Transverse colon (tissue), 4 donors: ENCODE measurements at places on chromosomes 3 and 15. TPM values are rescaled to one million over a fixed set of nuclear protein-coding genes. Genes with fewer than 3 reads are reported as not detected.

DNA sequence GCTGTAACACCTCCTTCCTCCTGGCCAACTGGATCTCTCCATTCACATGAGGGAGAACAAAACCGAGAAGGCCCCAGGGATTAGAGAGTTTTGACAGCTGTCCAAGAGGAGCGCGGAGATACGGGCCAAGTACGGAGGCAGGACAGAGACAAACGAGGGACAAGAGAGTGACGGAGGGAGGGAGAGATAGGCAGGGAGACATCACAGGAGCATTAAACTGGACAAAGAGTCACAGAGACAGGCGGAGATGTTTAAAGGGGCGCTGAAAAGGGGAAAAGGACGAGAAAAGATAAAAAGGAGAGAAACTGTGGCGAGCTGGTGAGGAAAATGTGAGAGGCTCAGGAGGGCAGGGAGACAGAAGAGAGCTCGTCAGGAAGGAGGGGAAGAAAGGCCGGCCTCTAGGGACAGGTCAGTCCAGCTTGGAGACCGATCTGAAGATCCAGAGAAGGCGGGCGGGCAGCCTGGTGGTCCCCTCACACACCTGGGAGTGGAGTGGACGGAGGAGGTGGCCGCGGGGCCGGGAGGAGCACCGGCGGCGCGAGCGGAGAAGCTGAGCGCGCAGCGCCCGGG, 40.5 kb upstream of the ROPN1 start:
- peak; percentile 36 for DNase-seq

DNA sequence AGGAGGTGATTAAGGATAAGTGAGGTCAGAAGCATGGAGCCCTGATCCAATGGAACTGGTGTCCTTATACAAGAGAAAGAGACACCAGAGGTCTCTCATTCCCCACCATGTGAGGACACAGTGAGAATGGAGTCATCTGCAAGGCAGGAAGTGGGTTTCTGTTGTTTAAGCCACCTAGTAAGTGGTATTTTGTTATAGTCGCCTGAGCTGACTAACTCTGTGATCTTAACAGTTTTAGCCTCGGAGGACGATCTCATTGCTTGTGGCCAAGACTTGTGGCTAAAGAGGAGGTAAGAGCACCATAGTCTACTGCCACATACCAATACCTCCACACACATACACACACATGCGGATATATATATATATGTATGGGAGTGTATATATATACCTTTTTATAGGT, 73.8 kb downstream of the MCTP2 start:
- DNase-seq = no peak

DNA sequence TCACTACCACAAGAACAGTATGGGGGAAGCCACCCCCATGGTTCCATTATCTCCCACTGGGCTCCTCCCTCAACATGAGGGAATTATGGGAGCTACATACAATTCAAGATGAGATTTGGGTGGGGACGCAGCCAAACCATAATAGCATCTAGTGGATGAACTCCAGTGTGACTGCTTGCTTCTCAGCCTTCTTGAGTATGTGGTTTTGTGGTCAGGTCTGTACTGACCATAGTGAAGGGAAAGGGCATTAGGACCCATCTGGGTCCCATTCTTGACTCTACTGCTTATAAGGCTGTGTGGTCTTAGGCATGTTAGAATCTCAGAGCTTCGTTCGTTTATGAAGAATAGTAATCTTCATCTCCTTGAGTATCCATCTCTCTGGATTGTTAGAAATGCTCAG, 81.4 kb downstream of the CGNL1 start:
- DNase-seq = no peak

- no peak for DNase-seq
Observed at GRCh38 chr3:194740859-194741491, 55.3 kb downstream of the FAM43A start.

The PLSCR2 gene
- not detected for total RNA-seq

DNA sequence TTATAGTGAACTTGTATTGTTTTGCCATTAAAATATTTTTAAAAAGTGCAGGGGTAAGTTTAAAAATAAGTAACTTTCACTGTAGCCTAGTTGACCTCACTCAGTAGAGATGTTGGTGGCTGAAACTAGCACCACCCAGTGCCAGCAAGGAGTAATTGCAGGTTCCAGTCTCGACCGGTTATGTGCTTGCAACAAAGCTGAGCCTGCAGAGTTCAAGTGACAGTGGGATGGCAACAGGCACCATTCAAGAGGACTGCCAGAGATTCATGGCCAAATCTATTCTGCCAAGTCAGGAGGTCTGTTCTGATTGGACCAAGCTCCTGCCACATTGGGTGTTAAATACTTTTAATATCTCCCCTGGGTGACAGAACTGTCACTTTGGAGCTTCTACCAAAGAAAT, 2.7 kb downstream of the ADAMTS7 start:
- DNase-seq = no peak

The SNX22 gene
- 3.7 TPM for total RNA-seq

The SKIL gene
- total RNA-seq = 28.8 TPM

The ATP10A gene
- total RNA-seq = 3.5 TPM

DNA sequence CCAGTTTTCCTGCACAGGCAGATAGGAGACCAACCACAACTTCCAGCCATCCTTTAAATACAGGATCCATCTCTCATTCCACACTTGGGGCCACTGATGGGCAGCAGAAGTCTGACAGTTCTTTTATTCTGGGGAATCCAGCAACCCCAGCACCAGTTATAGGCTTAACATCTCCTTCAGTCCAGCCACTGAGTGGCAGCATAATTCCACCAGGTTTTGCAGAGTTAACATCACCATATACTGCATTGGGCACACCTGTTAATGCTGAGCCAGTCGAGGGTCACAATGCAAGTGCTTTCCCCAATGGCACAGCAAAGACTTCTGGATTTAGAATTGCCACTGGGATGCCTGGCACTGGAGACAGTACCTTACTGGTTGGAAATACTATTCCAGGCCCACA, 2.9 kb downstream of the NPAP1 start:
- no peak for DNase-seq

The FAM107A gene
- total RNA-seq = 17.0 TPM

- no peak for DNase-seq
Observed at GRCh38 chr3:5488771-5489170, 301.3 kb downstream of the EDEM1 start.

DNA sequence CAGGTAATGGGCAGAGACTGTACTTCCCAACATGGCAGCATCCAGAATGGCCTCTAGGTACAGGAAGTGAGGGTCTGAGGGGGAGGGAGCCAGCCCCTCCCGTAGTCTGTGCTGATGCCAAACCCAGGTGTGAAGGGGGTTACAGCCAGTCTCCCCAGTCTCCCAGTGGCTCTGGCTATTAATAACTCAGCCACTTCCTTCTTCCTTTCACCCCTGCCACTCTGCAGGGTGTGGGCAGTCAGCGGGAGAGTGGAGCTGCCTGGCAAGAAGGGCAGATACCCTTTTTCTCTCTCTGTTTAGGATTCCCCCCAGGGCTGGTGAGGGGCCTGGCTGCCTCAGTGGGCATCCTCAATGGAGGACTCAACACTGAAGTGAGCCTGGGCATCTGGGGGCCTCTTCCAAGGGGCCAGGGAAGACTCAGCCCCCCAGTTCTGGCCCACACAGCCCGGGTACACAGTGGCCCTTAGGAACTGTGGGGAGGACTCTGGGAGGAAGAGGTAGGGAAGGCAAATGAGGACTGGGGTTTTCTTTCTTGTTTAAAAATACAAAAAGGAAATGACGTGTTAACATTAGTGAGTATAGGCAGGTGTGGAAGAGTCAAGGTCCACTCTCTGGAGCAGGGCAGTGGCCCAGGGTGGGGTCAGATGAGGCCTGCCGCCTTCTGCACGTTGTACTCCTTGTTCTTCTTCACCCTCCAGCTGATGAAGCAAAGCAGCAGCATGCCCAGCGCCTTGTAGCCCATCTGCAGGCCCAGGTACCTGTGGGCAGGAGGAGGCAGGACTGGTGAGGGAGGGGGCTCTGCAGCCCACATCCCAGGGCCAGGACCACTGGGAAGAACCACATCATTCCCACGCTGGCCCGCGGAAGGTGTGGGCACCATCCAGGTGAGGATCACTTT, 38.6 kb upstream of the RAB6B start:
- peak; percentile 76 for DNase-seq

The SPTSSB gene
- total RNA-seq = not detected

The LSAMP gene
- total RNA-seq = 8.2 TPM

GRCh38 chr3:12618426-12618825, 45.5 kb downstream of the RAF1 start:
- no peak for DNase-seq
